ENCODE measurements at places on chromosomes 12 and 14.

DNA sequence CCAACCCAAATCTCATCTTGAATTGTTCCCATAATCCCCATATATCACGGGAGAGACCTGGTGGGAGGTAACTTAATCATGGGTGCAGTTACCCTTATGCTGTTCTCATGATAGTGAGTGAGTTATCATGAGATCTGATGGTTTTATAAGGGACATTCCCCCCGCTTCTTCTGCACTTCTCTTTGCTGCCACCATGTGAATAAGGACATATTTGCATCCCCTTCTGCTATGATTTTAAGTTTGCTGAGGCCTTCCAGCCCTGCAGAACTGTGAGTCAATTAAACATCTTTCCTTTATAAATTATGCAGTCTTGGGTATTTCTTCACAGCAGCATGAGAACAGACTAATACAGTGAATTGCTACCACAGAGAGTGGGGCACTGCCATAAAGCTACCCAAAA, 179.1 kb downstream of the LRIG3 start:
- no peak for DNase-seq
- no peak overlapping the region for H3K27ac ChIP-seq
- H3K4me1 ChIP-seq = no peaks in the 10 kb centered on the region
- H3K36me3 ChIP-seq = no peaks in the 10 kb centered on the region
- no peaks in the 10 kb centered on the region for H3K27me3 ChIP-seq

- peaks cover 48% of the 10 kb centered on the region for H3K36me3 ChIP-seq
- H3K27me3 ChIP-seq = no peaks in the 10 kb centered on the region
- H3K4me1 ChIP-seq = peaks cover 33% of the 10 kb centered on the region
- no peak overlapping the region for H3K27ac ChIP-seq
These were observed 2.1 kb upstream of the OXA1L start for GRCh38 chr14:22764382-22764781.

DNA sequence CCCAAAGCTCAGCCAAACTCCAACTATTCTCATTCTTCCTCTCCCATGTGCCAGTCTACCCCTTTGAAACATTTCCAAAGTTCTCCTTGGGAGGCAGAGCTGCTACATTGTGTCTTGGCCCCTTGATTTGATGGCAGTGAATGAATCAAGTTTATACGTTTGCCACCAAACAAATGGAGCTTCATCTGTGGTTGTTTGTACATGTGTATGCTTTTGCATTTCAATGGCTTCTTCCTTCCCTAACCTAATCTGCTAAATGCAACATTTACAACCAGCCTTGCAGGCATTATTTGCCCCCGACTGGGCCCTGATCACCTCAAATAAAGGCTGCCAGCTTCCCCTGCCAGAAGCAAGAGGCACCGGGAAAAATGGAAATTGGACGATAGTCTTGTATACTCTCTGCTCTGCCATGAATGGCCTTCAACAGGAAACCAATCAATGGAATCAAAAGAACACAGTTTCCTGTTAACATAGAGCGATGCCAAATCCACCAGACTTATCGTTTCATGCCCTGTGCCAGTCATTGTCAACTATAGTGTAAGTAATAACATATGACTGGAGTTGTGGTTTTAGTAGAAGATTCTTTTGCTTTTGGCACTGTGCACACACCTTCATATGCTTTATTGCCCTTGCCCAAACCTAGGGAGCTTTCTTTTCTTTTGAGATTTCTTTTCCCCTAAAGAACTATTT, 97.8 kb downstream of the TMEM30B start:
- H3K36me3 ChIP-seq = no peaks in the 10 kb centered on the region
- peaks cover 6% of the 10 kb centered on the region for H3K4me1 ChIP-seq

DNA sequence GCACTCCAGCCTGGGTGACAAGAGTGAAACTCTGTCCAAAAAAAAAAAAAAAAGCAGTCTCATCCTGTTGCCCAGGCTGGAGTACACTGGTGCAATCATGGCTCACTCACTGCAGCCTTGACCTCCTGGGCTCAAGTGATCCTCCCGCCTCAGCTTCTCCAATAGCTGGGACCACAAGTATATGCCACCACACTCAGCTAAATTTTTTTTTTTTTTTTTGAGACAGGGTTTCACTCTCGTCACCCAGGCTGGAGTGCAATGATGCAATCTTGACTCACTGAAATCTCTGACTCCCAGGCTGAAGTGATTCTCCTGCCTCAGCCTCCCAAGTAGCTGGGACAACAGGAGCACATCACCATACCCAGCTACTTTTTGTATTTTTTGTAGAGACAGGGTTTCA, 5.2 kb upstream of the CNPY2 start:
- peaks cover 11% of the 10 kb centered on the region for H3K4me1 ChIP-seq
- no peaks in the 10 kb centered on the region for H3K27me3 ChIP-seq
- H3K27ac ChIP-seq = no peak overlapping the region
- H3K36me3 ChIP-seq = peaks cover 35% of the 10 kb centered on the region

GRCh38 chr14:79100578-79100977, 930.4 kb downstream of the NRXN3 start:
- DNase-seq = no peak
- no peak overlapping the region for H3K4me3 ChIP-seq
- no peak overlapping the region for H3K27ac ChIP-seq

DNA sequence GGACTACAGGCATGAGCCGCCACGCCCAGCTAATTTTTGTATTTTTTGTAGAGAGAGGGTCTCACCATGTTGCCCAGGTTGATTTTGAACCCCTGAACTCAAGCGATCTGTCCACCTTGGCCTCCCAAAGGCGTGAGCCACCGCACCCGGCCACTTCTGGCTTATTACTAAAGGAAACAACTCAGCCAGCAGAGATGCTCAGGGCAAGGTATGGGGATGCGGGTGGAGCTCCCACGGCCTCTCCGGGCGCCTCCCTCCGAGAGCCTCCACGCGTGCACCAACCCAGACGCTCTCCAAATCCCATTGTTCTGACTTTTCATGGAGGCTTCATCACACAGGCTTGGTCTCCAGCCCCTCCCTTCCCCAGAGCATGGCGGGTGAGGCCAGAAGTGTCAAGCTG, 6.1 kb upstream of the GPR132 start:
- peaks cover 64% of the 10 kb centered on the region for H3K4me1 ChIP-seq
- no peak overlapping the region for H3K4me3 ChIP-seq
- peaks cover 7% of the 10 kb centered on the region for H3K27me3 ChIP-seq

GRCh38 chr12:120571299-120571698, 9.9 kb downstream of the POP5 start:
- no peaks in the 10 kb centered on the region for H3K4me1 ChIP-seq
- DNase-seq = no peak
- H3K27me3 ChIP-seq = no peaks in the 10 kb centered on the region

GRCh38 chr14:74526854-74527585, 33.5 kb downstream of the ISCA2 start:
- no peak for DNase-seq
- H3K27ac ChIP-seq = no peak overlapping the region
- no peak overlapping the region for H3K4me3 ChIP-seq
- H3K36me3 ChIP-seq = no peaks in the 10 kb centered on the region

DNA sequence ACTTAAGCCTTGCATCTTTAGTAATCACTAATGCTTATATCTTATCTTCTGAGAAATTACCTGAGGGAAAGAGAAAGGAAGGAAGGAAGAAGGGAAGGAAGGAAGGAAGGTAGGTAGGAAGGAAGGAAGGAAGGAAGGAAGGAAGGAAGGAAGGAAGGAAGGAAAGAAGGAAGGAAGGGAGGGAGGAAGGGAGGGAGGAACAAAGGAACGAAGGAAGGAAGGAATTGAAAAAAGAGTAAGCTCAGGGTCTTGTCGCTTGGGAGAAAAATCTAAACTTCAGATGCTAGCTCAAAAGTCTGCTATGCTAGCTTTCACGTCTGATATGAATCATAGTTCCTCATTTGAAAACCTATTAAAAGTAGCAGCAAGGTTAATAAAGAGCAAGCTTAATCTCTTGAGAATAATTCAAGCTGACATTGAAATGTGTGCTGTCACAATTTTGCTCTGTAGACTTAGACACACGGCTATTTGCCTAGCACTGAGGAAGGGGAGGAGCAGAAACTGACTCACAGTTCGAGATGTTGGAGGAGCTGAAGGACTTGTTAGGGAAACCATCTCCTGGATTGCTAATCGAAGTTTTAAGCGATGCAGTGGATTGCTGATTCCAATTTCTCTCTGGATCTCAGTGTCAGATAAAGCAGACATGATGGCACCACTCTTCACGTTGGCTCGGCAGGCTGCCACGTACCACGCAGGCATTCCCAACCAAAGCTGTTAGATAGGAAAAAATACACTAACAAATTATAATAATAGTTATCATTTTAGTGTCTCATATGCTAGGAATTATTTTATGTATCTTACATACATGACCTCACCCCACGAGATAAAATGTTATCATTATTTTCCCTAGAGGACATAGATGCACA, 216.7 kb downstream of the ACSS3 start:
- DNase-seq = no peak
- no peak overlapping the region for H3K4me3 ChIP-seq
- H3K27me3 ChIP-seq = no peaks in the 10 kb centered on the region
- no peak overlapping the region for H3K27ac ChIP-seq
- no peaks in the 10 kb centered on the region for H3K4me1 ChIP-seq
- no peaks in the 10 kb centered on the region for H3K36me3 ChIP-seq

DNA sequence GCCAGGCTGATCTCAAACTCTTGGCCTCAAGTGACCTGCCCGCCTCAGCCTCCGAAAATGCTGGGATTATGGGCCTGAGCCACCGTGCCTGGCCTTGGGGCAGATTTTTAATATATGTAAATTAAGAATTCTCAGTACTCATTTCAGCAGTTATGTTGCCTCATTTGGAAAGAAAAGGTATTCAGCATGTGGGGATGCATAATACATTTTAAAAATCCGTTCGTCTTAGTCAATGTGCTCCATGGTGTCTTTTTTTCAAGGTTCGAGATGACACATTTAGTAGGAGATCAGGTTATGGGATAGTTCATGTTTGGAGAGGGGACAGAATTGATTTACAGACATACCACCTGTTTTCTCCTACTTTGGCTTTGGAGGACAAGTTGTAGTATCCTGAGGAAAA, 10.2 kb downstream of the SYNE2 start:
- H3K27me3 ChIP-seq = no peaks in the 10 kb centered on the region
- H3K4me3 ChIP-seq = no peak overlapping the region
- H3K27ac ChIP-seq = peak overlapping the region; percentile 12
- peaks cover 69% of the 10 kb centered on the region for H3K4me1 ChIP-seq
- DNase-seq = no peak

GRCh38 chr12:25397001-25397400, 146.3 kb upstream of the KRAS start:
- H3K36me3 ChIP-seq = no peaks in the 10 kb centered on the region
- H3K4me1 ChIP-seq = no peaks in the 10 kb centered on the region
- peaks cover 7% of the 10 kb centered on the region for H3K27me3 ChIP-seq
- DNase-seq = no peak

- H3K27me3 ChIP-seq = peaks cover 4% of the 10 kb centered on the region
- no peak overlapping the region for H3K4me3 ChIP-seq
- DNase-seq = no peak
- H3K4me1 ChIP-seq = no peaks in the 10 kb centered on the region
- no peaks in the 10 kb centered on the region for H3K36me3 ChIP-seq
These were observed 82.3 kb upstream of the BCL11B start for GRCh38 chr14:99354166-99354875.

GRCh38 chr14:88064841-88065240, 59.9 kb downstream of the GPR65 start:
- no peak for DNase-seq
- H3K4me1 ChIP-seq = no peaks in the 10 kb centered on the region
- no peaks in the 10 kb centered on the region for H3K36me3 ChIP-seq
- peaks cover 1% of the 10 kb centered on the region for H3K27me3 ChIP-seq
- H3K27ac ChIP-seq = no peak overlapping the region
- H3K4me3 ChIP-seq = no peak overlapping the region

GRCh38 chr14:90715495-90715894, 100.7 kb downstream of the TTC7B start:
- H3K27me3 ChIP-seq = peaks cover 9% of the 10 kb centered on the region
- DNase-seq = no peak
- no peaks in the 10 kb centered on the region for H3K4me1 ChIP-seq
- H3K36me3 ChIP-seq = no peaks in the 10 kb centered on the region

DNA sequence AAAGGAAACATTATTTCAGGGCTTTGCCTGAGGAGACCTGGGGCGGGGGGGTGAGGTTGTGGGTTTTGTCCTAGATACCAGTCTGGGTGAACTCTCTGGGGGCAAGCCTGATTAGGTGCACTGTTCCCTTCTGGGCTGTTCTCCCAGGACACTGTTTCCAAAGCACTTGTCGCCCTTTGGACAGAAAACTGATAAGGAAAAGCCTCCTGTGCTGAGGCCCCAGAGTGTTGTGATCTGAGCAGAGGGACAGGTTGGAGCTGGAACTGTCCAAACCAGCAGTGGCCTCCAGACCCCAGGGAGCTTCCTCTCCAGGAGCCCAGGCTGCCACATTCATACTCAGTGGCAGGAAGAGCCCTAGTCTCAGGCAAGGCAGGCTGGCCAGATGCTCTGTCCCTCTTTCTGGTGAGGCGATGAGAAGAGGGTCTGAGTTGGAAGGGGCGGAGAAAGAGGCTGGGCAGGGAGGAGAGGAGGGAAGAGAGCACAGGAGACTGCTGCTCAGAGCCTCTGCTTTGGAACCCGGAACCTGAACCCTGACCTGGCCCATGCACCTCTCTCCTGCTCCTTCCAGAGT, 1.9 kb downstream of the GALNT16 start:
- H3K27me3 ChIP-seq = peaks cover 69% of the 10 kb centered on the region
- no peaks in the 10 kb centered on the region for H3K36me3 ChIP-seq
- no peak for DNase-seq

GRCh38 chr12:44709166-44709565, 166.9 kb downstream of the NELL2 start:
- H3K36me3 ChIP-seq = peaks cover 19% of the 10 kb centered on the region
- H3K27me3 ChIP-seq = no peaks in the 10 kb centered on the region
- H3K27ac ChIP-seq = no peak overlapping the region
- H3K4me3 ChIP-seq = no peak overlapping the region
- H3K4me1 ChIP-seq = no peaks in the 10 kb centered on the region

DNA sequence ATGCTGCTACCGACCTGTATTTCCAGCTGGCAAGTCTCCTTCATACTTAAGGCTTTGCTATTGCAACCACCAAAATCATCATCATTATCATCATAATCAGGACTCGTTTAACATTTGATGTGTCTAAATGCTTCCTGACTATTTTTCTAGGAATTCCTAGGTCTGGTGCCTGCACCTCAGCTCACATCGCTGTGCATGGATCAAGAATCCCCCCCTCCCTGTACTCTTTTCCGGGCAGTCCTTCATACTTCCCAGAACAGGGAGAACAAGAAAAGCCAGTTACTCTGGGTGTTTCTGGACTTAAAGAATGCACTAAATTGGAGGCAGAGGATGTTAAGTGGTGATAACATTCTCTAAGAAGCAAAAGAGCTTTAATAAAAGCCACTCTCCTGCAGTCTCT, 9.4 kb downstream of the ERP27 start:
- H3K27ac ChIP-seq = no peak overlapping the region
- DNase-seq = no peak
- no peaks in the 10 kb centered on the region for H3K27me3 ChIP-seq
- no peak overlapping the region for H3K4me3 ChIP-seq
- H3K36me3 ChIP-seq = peaks cover 49% of the 10 kb centered on the region
- no peaks in the 10 kb centered on the region for H3K4me1 ChIP-seq

Data from activated CD8-positive, alpha-beta T cell treated with anti-CD3 and anti-CD28 coated beads, Interleukin-2, amount 10 ng/mL, durations not matched to agents 7 days and 5 days (primary cell).